ENCODE measurements at places on chromosomes 6 and 20. TPM values are rescaled to one million over a fixed set of nuclear protein-coding genes. Genes with fewer than 3 reads are reported as not detected.

Gene CNR1
- total RNA-seq, result 0.33 TPM

Gene FAM229B
- 9.3 TPM for total RNA-seq

Gene GCLC
- total RNA-seq, result 116 TPM

Gene PKIB
- total RNA-seq, result 0.66 TPM

Gene DEFB128
- total RNA-seq, result not detected

Gene RIPK1
- 12.9 TPM for total RNA-seq

Gene HCRTR2
- total RNA-seq, result not detected

Gene CST7
- not detected for total RNA-seq

Gene BTN1A1
- not detected for total RNA-seq

Gene KIFC1
- total RNA-seq, result 43.1 TPM

Gene TTBK1
- 0.03 TPM for total RNA-seq

Gene INSM1
- not detected for total RNA-seq

Gene PNPLA1
- not detected for total RNA-seq

Gene TRAPPC3L
- not detected for total RNA-seq

Gene ULBP3
- total RNA-seq, result 4.0 TPM

Gene BPIFB2
- not detected for total RNA-seq

Gene EMILIN3
- 0.29 TPM for total RNA-seq

Gene SLC22A1
- total RNA-seq, result 2.8 TPM

Gene HUS1B
- total RNA-seq, result 0.18 TPM

Gene PDYN
- not detected for total RNA-seq

Gene RPS10
- total RNA-seq, result 2,057 TPM

Gene FKBP1C
- 2.1 TPM for total RNA-seq

Gene DAAM2
- total RNA-seq, result not detected

Gene METTL24
- not detected for total RNA-seq

Gene RGS17
- total RNA-seq, result 6.4 TPM

Gene OPRM1
- total RNA-seq, result not detected

Gene HLA-DQB1
- not detected for total RNA-seq

Gene ARFGEF3
- total RNA-seq, result 0.63 TPM

Gene MEI4
- not detected for total RNA-seq

Gene TRIM15
- not detected for total RNA-seq

Gene TNNC2
- not detected for total RNA-seq

Gene TRERF1
- 8.0 TPM for total RNA-seq

Gene RAET1L
- 0.25 TPM for total RNA-seq

Gene RPS6KA2
- 0.20 TPM for total RNA-seq

Gene C20orf96
- 10.9 TPM for total RNA-seq

Gene CPXM1
- total RNA-seq, result not detected

Gene VWA7
- 1.2 TPM for total RNA-seq

Gene RHAG
- 0.07 TPM for total RNA-seq

Gene CFB
- 2.1 TPM for total RNA-seq

Gene LBP
- total RNA-seq, result 0.99 TPM

Gene IL20RA
- total RNA-seq, result not detected

Gene SLC12A5
- total RNA-seq, result 11.6 TPM

Gene TFAP2A
- 18.7 TPM for total RNA-seq

Gene VSX1
- total RNA-seq, result 0.56 TPM

Gene GRIK2
- total RNA-seq, result 0.22 TPM

Gene AIF1
- total RNA-seq, result not detected

Gene OTOR
- not detected for total RNA-seq

Gene RSPO3
- total RNA-seq, result 122 TPM

Gene SGK2
- total RNA-seq, result 5.6 TPM

Gene MYCT1
- 0.06 TPM for total RNA-seq

Gene WFDC10B
- not detected for total RNA-seq

Measured in A549 treated with CpdA at 1 μM for 4 hours (cell line).